NCI-H2029 (cell line): ENCODE measurements at places on chromosomes 11 and 22.

DNA sequence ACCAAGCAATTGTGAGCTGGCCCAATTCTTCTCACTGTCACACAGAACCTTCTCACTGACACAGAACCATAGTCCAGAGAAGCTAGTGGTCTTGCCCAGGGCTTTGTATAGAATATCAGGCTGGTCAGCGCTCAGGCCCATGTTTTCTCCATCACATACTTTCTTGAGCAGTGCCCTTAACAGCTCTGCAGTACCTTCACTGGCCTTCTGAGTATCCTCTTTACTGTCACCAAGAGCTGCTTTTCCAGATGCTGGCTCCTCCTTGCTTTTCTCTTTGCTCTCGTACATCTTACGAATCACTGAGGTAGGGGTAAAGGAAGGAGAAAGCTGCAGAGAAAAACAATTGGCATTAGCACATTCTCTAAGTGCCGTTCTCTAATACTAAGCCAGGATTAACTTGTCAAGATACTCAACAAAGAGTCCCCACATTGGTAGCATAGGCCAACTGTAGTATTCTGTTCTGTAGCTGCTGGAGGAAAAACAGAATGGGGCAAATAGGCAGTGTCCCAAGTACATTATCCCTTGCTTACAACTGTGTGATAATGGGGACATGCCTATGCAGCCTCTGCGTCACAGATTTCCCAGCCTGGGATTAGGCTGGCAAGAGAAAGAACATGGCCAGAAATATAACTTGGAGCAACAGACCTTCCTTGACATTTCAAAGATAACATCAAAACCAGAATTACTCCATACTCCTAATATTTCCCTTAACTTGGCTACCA lies 43.5 kb downstream of the DRG1 start:
- no peak for DNase-seq

- no peak for DNase-seq
Measured at GRCh38 chr22:42372976-42373375, 59.2 kb downstream of the NFAM1 start.

DNA sequence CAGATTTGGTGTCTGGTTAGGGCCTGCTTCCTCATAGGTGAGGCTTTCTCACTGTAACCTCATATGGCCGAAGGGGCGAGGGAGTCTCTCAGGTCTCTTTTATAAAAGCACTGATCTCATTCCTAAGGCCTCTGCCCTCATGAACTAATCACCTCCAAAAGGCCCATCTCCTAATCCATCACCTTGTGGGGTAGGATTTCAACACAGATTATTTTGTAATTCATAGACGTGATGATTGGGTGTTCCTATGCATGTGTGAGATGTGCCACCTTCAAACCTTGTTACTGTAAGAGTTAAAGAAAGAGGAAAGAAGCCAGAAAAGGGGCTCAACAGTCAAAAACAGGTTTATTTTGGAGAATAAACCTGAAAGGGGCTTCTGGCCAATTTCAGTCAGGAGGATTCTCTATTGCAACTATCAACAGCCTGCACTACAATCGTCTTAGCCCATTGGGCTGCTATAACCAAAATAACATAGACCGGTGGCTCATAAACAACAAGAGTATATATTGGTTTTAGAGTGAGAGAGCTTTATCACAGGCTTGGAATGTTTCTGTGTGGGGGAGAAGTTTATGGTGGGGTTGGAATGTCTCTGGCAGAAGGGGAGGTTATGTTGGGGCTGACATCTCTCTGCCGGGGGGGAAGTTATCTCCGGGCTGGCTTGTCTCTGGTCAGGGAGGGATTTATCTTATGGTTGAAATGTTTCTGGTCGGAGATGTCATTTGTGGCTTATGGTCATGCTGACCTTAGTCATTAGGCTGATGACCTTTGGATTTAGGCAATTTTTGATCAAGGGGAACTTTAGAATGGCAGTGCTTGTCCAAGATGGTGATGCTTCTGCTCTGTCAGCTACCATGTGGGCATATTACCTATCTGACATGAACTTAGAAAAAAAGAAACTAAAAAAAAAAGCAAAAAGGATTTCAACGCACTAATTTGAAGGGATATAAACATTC lies 35.1 kb downstream of the CSF2RB start:
- no peak for DNase-seq

- peak; percentile 93 for DNase-seq
Measured at GRCh38 chr11:14519917-14520746, at the start of gene PSMA1. TSS of gene PSMA1 (minus strand) at chr11:14520386. CDS start at chr11:14520299, 87 bp downstream.

DNA sequence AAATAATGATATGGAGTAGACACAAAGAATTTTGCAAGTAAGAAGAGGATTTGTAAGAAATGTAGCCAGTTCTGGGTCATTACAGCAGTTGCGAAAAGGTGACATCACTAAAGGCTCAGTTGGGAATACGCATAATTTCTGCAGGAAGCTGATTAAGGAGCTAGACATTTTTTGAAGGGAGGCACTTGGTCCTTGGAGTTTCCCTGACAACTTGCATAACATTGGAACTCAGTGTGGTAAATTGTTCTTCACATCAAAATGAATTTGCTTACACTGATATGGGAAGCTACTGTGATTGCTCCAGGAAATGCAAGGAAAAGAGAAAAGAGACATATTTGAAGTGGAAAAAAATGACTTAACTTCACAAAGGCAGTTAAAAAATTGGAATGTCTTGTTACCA lies 626.1 kb downstream of the NELL1 start:
- no peak for DNase-seq

DNA sequence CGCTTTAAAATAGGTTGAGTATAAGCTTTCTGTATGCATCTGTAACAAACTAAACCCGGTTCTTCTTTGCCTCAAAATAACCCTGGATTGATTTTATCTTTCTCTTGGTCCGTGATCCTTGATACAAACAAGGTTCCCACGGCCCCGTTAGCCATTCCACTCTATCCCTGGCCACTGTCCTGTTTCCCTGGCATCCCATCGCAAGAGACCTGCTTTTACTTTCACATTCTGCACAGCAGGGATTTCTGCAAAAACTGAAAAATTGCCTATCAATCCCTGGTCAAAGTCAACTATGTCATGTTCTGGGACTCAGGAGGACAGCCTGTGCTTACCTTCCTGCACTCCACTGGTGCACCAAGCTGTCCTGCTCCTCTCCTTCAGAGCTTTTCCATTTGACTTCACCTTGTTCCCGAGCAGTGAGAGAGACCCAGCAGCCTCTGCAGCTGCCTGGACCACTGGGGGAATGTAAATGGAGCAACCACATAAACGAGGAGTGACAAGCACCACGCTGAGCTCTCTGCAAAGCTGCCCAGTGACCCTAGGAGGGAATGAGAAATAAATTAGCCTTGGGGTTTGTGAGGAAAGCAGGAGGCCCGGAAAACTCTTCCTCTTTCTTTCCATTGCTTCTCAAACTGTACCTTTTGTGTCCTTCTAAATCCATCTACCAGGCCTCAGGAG lies 175.9 kb downstream of the NTM start:
- DNase-seq = no peak

DNA sequence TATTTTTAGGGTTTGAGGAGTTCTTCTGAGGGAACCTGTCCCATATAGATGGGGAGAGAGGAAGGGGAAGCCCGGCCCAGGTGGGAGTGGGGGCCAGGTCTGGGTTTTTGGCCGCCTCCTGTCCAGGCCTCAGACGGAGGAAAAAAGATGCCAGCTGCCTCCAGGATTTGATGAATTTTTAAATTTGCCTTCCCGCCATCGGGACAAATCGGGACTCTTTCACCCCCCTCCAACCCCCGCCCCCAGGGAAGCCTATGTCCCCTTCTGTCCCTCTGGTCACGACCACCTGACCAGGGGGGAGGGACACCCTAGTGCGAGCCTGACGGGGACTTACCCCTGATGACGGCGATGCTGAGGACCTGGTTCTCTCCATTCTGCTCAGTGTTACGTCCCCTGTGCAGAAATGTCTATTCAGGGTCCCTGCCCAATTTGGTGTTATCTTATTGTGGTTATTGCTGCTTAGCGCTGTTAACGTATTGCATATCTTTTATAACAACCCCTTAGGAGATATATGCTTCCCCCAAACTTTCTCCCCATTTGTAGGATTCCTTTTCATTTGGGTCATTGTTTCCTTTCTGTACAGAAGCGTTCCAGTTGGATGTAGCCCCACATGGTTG lies 115.9 kb upstream of the GRK3 start:
- DNase-seq = peak; percentile 14

GRCh38 chr11:33944693-33945424 lies 53.0 kb upstream of the LMO2 start:
- DNase-seq = no peak

DNA sequence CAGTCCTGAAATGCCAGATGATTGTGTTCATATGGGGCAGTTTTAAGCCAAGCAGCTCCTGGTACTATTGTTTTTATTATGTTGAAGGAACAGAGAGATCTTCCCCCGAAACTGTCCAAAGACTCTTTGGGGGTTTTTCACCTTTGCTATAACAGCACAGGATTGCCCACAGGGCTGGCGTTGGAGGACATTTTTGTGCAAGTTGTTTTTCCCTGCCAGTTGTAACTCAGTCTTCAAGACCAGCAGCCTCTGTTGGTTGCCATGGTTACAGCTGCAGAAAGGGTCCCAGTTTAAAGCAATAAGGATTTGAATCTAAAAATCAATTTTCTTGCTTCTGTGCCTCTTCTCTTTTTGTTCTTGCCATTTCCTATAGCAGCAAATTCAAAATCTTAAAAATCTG lies 45.4 kb upstream of the YWHAH start:
- no peak for DNase-seq

DNA sequence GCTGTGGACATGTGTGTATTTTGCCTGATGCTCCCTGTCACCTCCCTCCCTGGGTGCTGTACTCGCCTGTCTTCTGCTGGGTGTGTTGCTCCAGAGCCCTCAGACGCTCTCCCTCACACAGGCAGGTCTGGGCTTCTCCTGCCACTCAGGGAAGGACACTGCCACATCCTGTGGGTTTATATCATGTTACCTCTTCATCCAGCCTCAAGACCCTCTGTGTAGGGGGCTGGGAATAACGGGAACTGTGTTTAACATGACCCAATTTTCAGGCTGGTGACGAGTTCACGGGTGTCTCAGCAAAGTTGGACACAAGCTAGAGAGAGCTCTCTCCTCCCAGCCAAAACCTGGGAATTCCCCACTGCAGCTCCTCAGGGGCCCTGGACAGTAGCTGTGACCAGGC lies 24.6 kb downstream of the MYBPC3 start:
- no peak for DNase-seq

DNA sequence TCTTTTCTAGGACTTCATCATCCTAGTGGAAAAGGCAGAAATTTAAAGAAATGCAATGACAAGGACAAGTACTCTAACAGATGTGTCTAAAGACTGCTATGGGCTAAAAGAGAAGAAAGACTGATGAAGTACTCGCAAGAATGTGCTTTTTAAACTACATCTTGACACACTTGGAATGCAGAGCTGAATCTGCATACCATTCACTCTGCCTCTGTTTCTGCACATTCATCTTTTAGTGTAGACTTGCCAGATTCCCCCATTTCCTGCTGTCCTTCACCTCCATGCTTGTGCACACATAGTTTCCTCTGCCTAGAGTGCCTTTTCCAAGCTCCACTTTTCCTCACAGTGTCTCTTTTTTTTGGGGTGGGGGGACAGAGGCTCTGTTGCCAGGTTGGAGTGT lies 239.0 kb upstream of the CCDC179 start:
- DNase-seq = no peak

- no peak for DNase-seq
Measured at GRCh38 chr11:36015799-36016198, 71.9 kb downstream of the LDLRAD3 start.

DNA sequence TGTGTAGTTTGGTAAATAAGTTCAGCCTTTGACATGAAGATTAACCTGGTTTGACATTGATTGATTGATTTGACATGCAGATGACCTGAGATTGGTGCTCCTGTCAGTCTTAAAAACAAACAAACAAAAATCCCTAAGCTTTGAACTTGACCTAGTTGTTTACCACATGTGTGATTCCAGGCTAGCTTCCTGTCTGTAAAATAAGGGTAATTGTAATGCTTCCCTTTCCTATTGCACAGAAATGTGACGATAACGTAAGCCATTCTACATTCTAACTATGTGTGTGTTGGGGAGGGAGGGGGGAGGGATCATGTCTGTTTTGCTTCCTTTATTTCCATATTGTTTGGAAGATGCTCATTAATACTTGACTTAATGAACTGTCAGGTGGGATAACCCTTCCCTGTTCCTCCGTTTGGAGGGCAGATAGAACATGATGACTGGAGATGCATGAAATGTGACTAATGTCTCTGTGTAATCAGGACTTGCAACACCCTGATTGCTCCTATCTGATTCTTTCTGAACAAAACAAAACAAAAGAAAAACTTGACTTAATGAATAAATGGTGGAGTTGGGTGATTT lies 106.1 kb upstream of the CLMP start:
- DNase-seq = no peak

DNA sequence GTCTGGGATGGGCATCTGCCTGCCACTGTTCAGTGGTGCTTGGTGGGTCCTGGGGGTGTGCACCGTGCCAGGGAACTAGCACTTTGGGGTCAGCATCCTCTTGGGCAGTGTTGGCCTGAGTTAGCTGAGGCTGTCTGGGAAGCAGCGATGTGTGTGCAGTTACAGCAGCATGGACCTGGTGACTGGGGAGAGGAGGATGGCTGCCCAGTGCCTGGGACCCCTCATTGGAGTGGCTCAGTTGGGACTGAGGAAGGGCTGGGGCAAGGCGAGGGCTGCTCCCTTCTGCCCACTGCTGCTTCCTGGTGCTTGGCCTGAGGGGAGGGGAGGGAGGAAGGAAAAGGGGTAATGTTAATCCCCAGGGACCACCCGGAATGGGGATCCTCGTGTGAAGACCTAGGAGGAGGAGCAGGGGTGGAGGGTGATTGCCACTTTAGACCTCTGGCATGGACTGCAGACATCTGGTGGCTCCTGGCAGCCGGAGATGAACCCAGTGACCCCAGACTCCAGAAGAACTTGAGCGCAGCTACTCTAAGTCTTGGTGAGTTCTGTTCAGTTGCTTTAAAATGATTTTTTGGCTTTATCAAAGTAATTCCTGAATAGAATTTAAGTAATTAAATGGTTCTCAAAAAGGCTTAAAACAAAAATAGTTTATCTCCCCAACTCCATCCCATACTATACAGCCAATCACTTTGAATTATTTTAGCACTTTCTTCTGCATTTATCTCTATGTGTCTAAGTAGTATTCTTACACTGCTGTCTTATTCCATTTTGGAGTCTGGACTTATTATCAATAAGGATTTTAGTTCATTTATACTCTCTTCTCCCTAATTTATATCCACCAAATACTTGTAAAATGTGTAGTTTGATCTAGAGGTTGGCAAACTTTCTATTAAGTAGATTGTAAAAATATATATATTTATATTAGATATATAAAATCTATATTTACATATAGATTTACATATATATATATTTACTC lies 15.4 kb upstream of the TMEM191C start:
- no peak for DNase-seq

DNA sequence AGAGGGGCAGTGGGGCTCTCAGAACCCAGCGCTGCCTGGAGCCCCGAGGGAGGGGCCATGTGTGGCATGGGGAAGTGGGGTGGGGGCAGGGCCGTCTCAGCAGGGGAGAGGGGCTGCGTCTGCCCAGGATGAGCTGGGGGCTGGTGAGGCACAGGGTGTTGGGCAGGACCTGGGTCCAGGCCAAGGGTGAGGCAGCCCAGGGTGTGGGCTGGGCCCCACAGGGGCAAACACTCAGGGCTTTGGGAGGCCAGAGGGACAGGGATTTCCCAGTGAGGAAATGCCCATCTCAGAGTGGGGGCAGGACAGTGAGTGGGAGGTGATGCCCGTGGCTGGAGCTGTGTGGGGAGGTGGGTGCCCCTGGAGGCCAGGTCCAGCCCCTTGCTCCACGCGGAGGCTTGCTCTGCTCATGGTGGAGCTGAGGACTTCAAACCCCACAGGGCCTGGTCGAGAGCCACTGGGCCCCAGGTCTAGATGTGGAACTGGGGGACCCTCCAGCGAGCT lies 5.4 kb downstream of the PLXNB2 start:
- DNase-seq = no peak
